ENCODE measurements at places on chromosomes 2 and 18.

GRCh38 chr2:144432921-144433320 lies 87.0 kb downstream of the ZEB2 start:
- DNase-seq: no peak

DNA sequence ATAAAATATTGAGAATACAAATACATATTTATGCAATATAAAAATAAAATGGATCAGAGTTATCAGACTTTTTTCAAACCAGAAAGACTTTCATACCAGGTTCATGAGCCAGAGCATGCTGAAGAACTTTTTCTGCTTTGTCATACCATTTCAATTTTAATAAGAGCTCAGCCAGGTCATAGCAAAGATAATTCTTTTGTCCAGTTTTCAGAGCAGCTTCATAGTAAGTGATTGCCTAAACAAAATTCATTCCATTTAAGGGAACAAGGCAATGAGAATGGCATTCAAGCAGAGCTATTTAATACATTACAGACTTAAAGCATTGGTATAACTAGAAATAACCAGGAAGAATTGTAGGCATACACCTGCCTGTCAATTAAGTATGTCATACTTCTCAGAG lies 42.3 kb downstream of the TTC21B start:
- no peak for DNase-seq

- DNase-seq: no peak
Measured at GRCh38 chr18:4450065-4450658, 4.9 kb downstream of the DLGAP1 start.

GRCh38 chr18:44558767-44559166 lies 121.9 kb upstream of the SETBP1 start:
- no peak for DNase-seq

DNA sequence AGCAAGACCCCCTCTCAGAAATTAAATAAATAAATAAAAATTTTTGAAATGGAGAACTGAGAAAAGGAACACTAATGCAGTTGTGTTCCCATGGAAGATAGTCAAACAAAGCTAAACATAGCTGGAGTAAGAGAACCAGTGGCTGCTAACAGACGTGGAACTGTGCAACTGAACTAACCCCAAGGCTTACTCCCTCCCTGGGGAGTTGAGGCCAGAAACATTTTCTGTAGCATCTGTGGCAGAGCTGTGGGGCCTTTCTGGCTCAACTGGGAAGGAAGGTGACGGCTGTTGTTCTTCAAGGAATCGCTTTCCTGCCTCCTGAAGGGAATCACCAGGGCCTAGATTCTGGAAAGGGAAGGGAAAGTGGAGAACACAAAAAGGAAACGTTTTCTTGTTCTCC lies 53.9 kb upstream of the B3GNT2 start:
- no peak for DNase-seq

- no peak for DNase-seq
Measured at GRCh38 chr2:48781366-48781765, 25.8 kb upstream of the LHCGR start.

GRCh38 chr2:72972352-72973136 lies 55.2 kb downstream of the EMX1 start:
- no peak for DNase-seq

- DNase-seq: no peak
Measured at GRCh38 chr2:46278952-46279351, 18.3 kb upstream of the EPAS1 start.

DNA sequence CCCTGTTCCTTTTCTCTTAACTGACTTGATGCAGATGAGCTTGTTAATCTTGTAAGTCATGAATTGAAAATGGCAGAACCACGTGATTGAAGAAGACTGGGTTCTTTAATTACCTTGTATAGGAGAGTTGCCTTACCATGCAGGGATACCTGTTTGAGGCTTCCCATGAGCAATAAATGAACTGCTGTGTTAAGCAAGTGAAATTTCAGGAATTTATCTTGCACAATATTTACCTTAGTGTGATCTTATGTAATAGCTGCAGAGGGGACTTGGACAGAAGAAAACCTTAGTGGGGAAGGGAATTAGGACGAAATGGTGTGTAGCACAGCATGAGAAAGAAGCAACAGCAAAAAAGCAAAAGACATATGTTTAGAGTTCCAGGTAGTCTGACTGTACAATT lies 384.0 kb upstream of the TMEFF2 start:
- DNase-seq: no peak

DNA sequence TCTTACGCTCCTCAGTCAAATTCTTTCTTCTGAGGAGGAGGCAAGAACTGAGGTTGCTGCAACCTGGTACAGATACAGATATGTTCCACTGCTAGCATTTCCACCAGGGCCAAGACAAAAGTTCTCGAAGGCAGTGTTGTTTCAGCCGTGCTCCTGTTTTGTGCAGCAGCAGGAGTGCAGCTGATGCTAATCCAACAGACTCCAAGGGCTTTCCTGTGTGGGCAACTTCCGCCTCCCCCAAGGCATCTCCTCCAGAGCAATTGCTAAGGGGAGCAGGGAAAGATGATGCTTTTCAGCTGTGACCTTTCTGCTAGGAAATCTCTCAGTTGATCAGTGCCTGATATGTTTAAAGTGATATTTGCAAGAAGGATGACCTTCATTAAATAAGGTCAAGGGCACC lies 52.6 kb upstream of the DAPL1 start:
- no peak for DNase-seq

DNA sequence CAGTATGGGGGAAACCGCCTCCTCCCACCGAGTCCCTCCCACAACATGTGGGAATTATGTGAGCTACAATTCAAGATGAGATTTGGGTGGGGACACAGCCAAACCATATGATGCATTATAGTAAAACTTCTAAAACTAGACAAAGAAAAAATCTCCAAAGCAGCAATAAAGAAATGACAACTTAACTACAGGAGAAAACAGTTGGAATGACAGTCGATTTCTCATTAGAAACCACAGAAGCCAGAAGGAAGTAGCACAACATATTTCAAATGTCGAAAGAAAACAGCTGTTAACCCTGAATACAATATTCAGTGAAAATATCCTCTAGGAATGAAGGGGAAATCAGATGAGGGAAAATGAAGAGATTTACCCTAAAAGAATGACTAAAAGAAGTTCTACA lies 53.5 kb upstream of the TCF4 start:
- DNase-seq: no peak

GRCh38 chr2:84959095-84959565 lies 11.8 kb upstream of the KCMF1 start:
- no peak for DNase-seq

- DNase-seq: no peak
Measured at GRCh38 chr2:229044581-229044980, 226.5 kb downstream of the PID1 start.

DNA sequence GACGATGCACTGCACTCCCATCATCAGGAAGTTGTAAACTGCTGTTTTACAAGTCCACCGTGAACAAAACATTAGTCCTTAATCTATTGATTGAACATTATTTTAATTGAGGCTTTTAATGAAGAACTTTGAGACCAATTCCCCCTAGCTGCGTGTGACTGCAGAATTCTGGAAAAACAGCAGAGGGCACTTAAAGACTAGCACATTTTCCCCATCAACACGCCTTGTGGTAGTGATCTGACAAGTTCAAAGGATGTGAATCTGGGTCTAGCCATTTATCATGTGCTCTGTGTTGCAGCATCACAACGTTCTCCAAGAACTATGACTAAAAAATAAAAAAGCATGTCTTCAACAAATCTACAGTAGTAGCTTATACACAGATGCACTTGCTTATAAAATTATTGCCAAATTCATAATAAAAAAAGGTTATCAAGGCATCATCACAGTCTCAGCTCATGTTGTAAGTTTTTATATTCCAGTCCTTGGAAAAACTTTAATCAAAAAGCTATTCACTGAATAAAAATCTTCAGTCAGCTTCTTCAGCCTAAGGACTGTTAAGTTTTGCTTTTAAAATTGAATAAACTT lies 35.8 kb downstream of the SKOR2 start:
- DNase-seq: no peak

DNA sequence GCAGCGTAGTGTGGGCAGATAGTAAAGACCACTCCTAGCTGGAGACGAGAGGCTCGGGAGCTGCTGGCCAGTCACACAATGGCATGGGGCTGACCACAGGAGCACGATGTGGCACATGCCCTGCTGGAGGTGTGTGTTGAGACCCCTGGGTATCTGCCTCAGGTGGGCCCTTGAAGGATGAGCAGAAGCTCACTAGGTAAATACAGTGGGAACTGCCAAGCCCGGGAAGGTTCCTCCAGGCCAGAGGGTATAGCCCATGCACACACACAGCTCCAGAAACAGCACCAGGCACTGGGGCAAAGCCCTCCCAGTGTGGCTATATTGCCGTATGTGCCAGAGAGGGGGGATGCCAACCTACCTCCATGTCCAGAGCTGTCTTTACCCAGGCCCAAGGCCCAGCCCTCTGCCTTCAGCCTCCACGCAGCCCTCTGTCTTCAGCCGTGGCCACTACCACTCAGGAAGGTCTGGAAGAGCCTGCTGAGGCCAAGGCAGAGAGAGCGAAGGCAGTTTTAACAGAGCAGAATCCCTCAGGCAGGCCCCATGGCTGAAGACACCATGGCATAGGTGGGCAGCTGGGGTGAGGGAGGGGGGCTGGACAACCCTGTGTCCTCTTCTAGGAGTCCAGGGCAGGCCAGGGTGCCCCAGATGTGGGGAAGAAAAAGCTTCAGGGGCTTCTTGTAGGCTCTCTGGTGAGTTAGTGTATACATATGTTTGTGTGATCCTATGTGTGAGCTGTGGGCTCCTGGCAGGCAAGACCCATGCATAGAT lies 7.0 kb upstream of the ARID5A start:
- no peak for DNase-seq

GRCh38 chr2:225165052-225165451 lies 122.8 kb upstream of the DOCK10 start:
- DNase-seq: no peak

DNA sequence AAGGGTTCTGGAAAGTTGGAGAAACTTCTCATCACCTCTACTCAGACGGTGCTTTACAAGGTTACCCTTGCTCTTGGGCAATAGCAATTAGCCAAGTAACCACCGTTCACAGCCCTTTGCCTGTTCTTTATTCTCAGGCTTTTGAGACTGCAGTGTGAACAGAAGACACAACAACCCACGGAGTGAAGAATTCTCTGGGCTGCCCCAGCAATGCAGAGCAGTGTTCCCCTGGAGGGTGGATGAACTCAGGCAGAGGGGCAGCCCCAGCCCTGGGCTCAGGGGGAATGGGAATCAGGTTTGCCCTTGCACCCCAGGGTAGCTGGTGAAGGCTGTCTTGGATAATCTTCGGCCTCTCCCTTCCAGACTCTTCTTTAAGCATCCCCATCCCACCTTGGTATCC lies 69.1 kb downstream of the MCFD2 start:
- no peak for DNase-seq

DNA sequence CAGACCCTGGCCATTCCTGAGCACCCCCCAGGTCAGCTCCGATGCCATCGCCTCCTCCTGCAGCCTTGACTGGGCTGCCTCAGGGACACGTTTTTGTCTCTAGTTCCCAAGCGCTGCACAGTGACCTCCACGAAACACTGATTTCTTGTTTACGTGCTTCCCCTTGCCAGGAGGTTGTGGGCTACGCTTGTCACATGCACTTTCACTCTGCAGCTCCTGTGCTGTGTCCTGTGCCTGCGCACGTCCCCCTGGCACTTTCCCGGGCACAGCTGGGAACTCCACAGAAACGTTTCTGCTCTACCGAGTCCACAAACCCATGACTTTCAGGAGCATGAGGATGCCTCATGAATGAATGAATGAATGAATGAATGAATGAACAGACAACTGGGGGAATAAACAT lies 160.6 kb downstream of the LAMA1 start:
- no peak for DNase-seq

- peak; percentile 18 for DNase-seq
Measured at GRCh38 chr2:147844697-147845410, at the start of gene ACVR2A. Gene ACVR2A (plus strand): TSS chr2:147845029. CDS start chr2:147845153, 124 bp downstream.

DNA sequence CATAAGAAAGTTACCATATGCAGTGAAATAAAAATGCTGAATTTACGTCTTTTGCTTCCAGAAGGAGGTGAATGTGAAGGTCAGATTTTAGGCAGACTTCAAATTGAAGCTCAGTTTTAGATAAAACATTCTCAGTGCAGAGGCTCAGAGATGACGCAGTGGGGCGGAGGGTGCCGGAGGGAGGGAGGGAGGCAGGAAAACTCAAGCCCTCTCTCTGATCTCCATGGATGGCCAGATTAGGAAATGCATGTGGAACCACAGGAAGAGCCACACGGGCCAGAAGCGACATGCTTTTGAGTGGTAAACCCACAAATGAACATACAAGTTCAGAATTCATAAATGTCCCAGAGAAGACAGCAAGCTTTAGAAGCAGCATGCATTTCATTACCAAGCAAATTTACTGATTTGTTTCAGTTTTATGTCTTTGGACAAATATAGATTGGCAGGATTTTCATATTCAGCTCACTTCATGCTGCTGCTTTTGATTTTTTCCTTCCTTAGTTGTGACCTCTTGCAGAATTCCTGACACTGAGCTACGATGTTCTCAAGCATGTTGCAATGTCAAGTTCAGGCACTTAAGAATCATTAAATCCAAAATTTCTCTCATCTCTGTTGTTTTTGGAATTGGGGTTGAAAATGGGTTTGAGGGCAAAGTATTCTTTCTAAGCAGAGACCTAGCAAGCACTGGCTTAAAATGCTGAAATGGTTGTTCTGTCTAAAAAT lies 29.7 kb upstream of the APCDD1 start:
- DNase-seq: no peak

DNA sequence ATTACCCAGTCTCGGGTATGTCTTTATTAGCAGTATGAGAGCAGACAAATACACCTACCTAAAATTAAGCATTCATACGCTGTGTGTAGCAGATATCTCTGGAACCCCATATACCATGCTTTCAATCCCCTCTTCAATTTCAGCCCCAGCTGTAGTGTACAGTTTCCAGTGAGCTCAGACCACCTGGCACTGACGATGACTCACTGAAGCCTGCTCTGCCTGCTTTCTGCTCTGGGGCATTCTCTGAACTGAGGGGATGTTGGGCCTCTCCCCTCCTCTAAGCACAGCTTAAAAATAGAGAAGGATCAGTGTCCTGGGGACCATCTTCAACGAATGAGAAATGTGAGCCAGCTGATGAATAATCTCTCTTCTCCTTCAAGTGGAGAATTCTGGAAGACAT lies 8.7 kb upstream of the CCL20 start:
- DNase-seq: no peak

DNA sequence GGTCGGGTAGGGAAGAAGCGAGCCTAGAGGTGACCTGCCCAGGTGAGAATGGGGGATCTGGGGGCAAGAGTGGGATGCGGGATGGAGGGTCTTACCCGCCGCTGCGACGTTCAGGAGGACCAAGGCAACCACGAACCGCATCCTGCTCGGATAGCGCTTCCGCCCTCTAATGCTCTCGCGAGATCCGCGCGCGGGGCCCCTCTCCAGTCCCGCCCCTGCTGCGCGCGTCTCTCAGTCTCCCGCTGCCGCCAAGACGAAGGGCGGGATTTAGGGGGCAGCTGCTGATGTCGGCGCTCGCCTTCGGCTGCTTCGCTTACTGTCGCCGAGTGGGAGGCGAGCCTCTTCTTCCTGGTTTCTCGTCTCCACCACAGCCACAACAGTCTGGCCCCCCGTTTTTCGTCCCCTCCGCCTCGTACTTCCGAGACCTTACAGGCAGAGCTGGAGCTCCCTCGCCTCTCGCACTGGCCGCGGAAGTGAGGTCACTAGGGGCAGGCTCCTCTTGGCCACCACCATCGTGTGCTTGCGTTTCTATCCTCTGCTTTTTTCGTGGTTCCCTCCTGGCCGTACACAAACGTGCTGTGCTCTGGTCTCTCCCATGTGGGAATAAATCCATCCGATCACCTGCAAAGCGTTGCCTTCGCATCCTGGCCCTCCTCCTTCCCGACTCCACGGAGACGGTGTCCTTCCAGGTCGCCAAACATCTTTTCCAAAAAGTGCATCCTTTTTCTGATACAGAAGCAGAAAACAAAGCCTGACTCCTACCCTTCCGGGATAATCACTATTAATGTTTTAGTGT lies at the start of gene TGOLN2:
TSS of gene TGOLN2 (minus strand) at position 168 of the 796 bp plus-strand sequence. CDS start at position 141, 27 bp downstream.
- DNase-seq: peak; percentile 92

- DNase-seq: no peak
Measured at GRCh38 chr2:153132418-153132817, 346.1 kb downstream of the RPRM start.
